ENCODE measurements at places on chromosomes 11 and 22.
A peak's percentile ranks its signal among the peaks of the same experiment; 100 is the strongest.

- no peak for DNase-seq
Measured at GRCh38 chr11:65130631-65131416, 3.5 kb downstream of the SYVN1 start.

DNA sequence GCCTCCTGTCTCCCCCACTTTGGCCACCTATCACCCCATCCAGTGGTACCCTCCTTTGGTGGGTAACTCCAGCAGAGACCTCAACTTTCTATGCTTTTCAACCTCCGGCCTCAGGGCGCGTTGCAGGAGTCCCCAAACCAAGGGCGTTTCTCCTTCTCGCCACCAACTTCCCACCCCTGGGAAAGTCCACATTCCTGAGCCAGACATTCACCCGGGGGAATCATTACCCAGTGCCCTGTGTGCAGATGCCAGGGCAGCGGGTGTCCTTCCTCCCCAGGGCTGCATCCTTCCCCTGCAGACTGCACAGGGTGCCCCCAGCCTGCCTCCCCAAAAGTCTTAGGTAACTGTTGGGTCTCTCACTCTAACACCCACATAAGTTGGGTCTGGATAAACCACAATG, 26.4 kb downstream of the MYEOV start:
- DNase-seq: no peak

DNA sequence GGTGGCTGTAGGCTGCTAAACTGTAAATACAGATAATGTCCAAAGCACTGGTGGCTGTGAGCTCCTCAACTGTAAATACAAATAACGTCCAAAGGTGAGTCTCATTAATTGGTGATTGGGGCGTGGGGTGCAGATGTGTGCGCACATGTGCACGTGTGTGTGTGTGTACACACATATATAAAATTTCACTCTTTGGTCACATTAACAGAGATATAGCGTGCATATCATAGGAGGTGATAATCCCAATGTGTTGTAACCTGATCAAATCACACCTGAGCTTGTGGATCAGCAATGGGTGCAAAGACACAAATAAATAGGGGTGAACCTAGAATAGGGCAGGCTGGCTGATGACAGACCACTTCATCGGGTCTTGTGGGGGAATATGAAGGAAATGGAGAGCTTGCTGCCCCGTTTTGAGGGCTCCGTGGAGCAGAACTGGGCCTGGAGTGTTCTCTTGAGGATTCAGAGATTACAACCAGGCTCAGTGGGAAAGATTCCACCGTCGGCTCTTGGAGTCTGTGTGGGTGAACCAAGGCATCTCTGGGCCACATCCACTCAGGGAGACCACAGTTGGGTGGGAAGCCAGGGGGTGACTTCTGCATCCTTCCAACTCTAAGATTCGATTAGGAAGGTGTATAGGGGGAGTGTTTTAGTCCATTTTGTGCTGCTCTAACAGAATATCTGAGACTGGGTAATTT, 24.9 kb upstream of the OSBPL5 start:
- no peak for DNase-seq

GRCh38 chr11:5631417-5631816, 6.6 kb downstream of the TRIM34 start:
- no peak for DNase-seq

GRCh38 chr11:133934599-133935550, 21.9 kb downstream of the IGSF9B start:
- DNase-seq: no peak

DNA sequence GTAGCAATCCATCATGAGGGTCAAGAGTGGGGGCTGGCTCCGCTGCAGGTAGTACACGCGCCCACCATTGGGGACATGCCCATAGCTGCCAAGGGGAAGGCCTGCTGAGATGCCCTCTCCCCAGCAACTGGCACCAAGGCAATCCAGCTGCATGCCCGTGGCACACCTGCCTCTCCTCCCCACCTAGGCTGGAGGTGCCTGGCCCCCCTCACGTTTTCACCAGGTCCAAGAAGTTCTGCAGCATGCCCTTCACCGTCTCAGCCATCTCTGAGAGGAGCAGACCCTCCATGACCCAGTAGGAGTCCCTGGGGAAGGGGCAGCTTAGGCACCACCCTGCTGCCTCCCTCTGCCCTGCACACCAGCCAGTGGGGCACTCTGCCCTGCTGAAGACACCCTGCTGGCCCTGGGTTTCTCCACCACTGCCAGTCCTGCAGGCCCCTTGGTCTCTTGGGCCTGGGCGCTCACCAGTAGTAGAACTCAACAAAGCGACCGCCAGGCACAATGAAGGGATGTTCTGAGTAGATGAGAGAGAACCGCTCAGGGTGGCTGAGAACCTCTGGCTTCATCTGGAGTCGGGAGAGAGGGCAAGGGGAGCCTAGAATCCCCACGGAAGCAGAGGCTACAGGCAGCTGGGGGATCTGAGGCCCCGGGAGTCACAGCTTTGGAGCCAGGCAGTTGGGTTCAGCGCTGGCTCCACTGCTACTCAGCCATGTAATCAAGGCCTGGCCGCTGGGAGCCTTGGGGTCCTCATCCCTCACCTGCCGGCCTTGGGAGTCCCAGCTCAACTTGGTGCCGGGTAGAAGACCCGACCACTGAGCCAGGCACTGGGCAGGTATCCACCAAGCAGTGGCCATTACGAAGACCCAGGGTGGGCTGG, 17.8 kb downstream of the TREH start:
- DNase-seq: no peak

DNA sequence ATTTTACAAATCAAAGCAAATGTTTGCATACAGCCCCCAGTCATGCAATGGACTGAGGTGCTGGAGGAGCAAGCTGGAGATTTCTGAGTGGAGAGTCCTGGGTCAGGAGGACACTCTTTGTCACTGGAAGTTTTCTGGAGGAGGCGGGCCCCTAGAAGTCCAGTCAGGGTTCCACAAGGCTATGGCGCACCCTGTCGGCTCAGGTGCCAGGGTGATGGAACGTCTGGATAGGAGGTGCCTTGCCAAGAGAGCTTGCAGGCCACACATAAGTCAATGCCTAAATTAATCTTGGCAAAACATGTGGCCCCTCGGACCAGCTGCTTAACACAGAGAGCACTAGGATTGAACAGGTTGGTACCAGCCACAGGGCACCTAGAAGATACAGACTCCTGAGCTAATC, 174.7 kb upstream of the CADM1 start:
- DNase-seq: no peak

DNA sequence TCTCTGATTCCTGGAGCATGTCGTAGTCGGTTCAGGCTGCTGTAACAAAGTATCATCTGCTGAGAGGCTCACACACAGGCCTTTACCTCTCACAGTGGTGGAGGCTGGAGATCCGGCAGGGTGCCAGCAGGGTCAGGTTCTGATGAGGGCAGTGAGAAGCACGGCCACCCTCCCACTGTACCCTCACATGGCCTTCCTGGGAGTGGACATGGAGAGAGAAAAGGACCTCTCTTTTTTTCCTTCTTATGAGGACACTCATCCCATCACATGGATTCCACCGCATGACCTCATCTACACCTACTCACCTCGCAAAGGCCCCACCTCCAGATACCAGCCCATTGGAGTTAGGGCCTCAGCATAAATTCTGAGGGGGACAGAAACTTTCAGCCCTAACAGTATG, 99.5 kb downstream of the BCR start:
- no peak for DNase-seq

- DNase-seq: no peak
Measured at GRCh38 chr11:85276332-85276731, 350.8 kb downstream of the DLG2 start.

GRCh38 chr11:18204771-18205170, 31.8 kb downstream of the SAA4 start:
- DNase-seq: no peak

- no peak for DNase-seq
Measured at GRCh38 chr11:59765068-59765735, 10.0 kb downstream of the STX3 start.

- DNase-seq: no peak
Measured at GRCh38 chr11:73464347-73464746, 88.1 kb downstream of the RELT start.

DNA sequence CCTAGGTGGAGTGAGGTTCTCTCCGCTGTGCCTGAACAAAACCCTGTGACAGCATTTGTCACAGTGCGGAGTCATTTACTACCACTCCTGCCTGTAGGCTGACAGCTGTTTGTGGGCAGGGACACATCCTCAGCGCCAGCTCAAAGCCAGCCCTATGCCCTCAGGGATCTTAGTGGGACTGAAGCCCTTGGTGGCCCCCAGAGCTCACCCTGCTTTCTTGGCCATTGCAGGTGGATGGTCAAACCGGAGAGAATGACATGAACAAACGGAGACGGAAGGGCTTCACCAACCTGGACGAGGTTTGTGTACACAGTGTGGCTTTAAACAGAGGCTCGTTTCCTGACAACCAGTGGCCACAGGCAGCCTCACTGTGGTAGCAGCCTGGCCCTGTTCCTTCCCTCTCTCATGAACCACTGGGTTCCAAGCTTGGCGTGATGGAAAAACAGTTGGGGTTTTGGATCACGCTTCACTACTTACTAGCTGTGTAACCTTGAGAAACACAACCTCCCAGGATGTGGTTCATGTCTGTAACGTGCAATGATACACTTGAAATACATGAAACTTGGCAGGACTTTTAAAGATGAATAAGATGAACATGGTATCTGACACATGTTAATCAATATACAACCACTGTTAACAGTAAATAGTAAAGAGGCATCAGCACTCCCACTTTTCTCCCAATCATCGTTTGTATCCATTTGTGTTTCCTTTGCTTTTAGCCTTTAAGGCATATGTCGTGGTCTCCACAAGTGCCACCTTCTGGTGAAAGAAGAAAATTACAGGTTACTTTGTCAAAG, 125.8 kb downstream of the MICAL2 start:
- peak; percentile 44 for DNase-seq

DNA sequence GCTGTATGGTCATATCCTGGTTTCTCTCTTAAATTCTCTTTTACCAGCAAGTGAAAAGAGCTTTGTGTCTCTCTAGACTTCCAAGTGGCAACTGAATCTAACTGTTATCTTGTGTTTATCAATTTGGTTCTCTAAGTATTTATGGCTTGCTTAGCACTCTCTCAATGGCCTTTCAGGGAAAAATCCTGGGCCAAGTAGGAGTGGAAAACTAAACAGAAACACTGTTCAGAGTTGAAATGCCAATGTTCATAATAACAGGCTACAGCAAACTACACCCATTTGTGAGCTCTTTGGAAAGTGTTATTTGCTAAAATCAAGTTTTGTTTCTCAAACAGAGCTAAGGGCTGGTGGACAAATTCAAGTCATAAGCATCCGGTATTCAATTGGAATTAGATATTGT, 10.1 kb downstream of the MMP12 start:
- DNase-seq: no peak

GRCh38 chr11:47324520-47324919, 28.0 kb downstream of the MYBPC3 start:
- no peak for DNase-seq

DNA sequence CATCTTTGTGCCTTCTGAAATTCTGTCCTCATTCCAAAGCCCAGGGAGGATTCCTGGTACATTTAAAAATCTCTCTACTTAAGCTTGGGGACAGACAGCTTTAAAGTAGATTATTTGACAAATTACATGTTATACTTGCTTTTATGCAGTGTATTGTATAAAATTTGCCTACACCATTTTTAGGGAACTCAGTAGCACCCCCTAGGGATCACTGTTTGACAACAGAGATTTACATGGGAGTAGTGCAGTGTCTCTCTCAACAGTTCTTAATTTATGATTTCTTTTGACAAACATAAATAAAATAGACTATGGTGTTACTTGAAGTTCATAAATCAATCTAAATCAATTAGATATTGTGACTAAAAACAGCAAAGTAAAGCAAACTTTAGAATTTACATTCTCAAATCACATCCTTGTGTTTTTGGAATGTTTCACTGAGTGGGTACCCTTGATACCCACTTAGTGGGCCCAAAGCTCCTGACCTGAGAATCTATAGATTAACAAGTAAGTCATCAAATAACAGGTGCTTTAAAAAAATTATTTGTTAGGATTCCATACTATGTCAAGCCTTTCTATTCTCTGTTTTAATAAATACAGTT, 428.8 kb downstream of the DYNC2H1 start:
- no peak for DNase-seq

DNA sequence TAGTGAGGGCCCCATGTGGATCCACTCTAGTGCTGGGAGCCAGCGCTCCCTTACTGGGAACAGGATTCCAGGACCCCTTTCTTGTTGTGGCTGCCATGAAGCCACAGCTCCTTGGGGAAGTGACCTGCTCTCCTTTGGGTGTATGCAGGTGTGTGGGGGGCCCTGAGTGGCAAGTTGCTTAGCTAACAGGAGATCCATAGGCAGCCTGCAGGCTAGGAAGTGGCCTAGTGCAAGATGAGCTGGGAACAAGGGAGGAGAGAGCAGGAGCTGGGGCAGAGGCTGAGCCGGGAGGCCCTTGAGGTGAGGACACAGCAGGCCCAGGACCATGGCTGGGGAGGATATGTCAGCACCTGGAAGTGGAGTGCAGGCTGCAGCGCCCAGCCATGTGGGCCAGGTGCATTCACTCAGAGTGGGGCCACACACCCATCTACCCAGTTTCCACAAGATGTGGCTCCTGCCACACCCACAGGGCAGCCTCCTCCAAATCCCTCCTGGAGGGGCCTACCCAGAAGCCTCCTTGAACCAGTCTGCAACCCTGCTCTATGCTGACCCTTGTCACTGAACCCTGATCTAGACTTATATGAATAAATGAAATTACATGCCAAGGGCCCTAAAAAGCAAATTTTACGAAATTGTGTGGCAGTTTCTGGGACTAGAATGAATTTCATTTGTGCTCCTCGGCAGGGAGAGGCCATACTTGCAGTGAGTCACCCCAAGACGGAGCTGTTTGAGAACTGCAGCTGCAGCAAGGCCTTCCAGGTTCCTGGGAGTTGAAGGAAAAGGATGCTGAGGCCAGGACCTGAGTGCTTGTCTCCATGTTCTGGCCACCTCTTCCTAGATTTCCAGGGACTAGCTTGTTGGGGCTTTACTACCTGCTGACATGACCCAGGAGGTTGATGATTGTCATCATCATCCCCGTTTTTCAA, 3.2 kb downstream of the THAP7 start:
- no peak for DNase-seq
